ENCODE measurements at places on chromosomes 1 and 21.
A peak's percentile ranks its signal among the peaks of the same experiment; 100 is the strongest.

DNA sequence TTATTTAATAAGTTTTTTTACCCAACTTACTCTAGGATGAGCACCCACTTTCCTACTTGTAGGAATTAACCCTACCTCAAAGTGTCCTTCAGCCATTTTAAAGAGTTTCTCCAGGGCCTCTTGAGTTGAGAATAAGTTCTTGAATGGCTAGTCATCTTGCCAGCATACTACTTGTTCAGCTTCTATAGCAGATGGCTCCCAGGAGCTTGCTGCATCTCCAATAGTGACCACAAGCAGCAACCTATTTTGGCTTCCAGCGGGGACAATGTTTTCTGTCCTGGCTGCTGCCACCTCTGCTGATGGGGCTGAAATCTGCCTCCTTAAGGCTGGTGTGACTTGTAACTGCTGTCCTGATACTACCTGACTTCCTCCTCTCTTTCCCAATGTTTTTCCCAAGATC is 20.8 kb upstream of the PIK3R3 start:
- no peaks in the 10 kb centered on the region for H3K27me3 ChIP-seq
- no peak overlapping the region for H3K27ac ChIP-seq
- no peak for DNase-seq
- no peaks in the 10 kb centered on the region for H3K36me3 ChIP-seq

DNA sequence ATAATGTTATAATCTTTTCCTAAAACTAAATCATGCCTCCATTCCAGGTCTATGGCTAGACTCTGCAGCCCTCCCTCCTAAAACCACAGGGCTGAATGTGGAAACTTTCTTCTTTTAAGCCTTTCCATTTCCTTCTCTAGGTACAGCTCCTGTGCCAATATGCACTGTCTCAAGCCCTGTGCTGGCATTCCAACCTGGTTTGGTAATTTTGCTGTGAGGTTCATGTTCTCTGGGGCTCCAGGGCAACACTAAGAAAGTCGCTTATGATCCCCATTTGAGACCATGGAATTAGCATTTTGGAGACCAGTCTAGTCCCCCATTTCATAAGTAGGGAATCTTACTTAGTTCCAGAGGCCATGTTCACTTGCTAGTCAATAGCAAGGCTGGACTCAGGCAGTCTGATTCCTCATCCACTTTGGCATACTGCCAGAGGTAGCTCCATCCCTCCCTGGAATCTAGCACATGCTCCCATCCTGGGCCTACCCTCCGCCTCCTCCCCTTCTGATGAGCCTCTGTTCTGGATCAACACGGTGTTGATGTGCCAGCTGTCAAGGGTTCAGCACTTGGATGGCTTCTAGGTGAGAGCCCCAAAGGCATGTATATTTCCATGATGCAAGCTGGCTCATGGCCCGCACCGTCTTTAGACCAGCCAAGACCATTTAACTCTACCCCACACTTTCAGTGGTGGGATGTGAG is 36.5 kb downstream of the ZMYND12 start:
- no peak overlapping the region for H3K4me3 ChIP-seq
- H3K27ac ChIP-seq, result no peak overlapping the region
- no peak for DNase-seq
- no peaks in the 10 kb centered on the region for H3K36me3 ChIP-seq
- H3K27me3 ChIP-seq, result no peaks in the 10 kb centered on the region

DNA sequence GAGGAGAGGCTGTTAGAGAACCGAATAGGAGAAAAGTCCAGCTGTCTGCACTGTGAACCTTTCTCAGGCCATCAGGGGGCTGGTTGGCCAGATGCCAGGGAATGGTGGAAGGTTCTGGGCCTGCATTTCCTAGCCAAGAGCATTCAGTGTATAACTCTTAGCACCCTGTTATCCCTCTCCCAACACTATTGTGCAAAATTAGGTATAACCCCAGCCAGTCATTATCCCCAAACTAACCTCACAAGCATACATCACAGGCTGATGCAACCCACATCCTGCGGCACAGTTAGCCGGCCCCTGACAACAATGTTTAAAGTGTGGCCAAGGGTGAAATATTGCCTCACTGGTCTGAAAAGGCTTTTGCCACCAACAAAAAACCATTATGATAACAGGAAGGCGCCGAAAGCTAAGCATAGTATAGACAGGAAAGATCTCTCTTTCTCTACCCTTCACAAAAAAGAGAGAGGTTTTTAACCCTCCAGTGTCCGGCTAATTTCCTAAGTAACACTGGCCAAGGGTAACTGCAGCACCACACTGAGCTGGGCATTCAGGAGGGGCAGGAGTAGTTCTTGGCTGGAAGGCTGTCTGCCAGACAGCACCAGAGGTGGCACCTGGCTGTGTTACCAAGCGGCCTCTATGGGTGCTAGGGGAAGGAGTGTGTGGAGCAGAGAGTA is 77.3 kb upstream of the BCAR3 start:
- H3K4me3 ChIP-seq, result no peak overlapping the region
- H3K27ac ChIP-seq, result no peak overlapping the region
- H3K36me3 ChIP-seq, result no peaks in the 10 kb centered on the region
- H3K4me1 ChIP-seq, result no peaks in the 10 kb centered on the region
- no peak for DNase-seq
- no peaks in the 10 kb centered on the region for H3K27me3 ChIP-seq

- H3K4me3 ChIP-seq, result no peak overlapping the region
- no peaks in the 10 kb centered on the region for H3K4me1 ChIP-seq
- DNase-seq, result no peak
- H3K36me3 ChIP-seq, result no peaks in the 10 kb centered on the region
- H3K27ac ChIP-seq, result no peak overlapping the region
Measured at GRCh38 chr1:94828251-94828650, 8.1 kb downstream of the SLC44A3 start.

DNA sequence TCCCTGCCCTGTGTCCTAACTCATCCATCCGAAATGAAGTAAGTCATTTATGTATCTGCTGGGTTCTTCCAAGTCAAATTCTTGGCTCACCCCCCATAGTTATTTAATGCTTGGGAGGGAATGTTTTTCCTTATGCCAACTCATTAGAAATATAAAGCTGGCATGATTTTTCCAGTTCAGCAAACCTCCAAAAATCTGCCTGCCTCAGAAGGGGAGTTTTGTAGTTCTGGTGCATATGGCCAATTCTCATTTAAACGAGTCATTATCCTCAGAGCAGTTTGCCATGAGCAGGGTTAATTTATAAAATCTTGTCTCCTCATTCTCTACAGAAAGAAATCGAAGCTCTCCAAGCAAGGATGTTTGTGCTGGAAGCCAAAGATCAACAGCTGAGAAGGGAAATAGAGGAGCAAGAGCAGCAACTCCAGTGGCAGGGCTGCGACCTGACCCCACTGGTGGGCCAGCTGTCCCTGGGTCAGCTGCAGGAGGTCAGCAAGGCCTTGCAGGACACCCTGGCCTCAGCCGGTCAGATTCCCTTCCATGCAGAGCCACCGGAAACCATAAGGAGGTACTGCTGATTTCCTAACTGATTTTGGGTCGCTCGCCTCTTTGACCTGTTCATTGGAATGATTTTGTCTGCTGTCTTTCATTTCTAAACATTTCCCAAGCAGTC is 144.1 kb downstream of the DISC1 start:
- H3K27me3 ChIP-seq, result no peaks in the 10 kb centered on the region
- H3K4me1 ChIP-seq, result no peaks in the 10 kb centered on the region
- DNase-seq, result no peak
- H3K36me3 ChIP-seq, result no peaks in the 10 kb centered on the region

DNA sequence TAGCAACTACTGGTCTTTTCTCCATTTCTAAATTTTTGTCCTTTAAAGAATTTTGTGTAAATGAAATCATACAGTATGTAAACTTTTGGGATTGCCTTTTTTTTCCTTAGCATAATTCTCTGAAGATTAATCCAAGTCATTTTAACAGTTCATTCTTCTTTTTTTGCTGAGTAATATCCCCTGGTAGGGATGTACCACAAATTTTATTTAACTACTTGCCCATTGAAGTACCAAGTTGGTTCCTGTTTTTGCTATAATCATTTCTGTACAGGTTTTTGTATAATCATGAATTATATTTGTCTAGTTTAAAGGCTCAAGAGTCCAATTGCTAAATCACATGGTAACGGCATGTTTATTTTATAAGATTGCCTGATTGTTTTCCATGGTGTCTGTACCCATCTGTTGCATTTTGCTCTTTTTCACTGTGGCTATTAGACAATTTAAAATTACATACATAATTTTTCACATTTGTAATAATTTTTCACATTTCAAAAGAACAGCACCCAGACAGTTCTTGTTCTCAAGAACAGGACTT is 891.1 kb downstream of the USP25 start:
- no peaks in the 10 kb centered on the region for H3K4me1 ChIP-seq
- H3K4me3 ChIP-seq, result no peak overlapping the region
- H3K27me3 ChIP-seq, result no peaks in the 10 kb centered on the region
- H3K36me3 ChIP-seq, result no peaks in the 10 kb centered on the region
- H3K27ac ChIP-seq, result no peak overlapping the region

- no peak overlapping the region for H3K4me3 ChIP-seq
- no peaks in the 10 kb centered on the region for H3K36me3 ChIP-seq
- H3K27me3 ChIP-seq, result no peaks in the 10 kb centered on the region
- no peak for DNase-seq
- no peak overlapping the region for H3K27ac ChIP-seq
- H3K4me1 ChIP-seq, result peaks cover 26% of the 10 kb centered on the region
Measured at GRCh38 chr1:1356796-1357401, 1.5 kb downstream of the MXRA8 start.

DNA sequence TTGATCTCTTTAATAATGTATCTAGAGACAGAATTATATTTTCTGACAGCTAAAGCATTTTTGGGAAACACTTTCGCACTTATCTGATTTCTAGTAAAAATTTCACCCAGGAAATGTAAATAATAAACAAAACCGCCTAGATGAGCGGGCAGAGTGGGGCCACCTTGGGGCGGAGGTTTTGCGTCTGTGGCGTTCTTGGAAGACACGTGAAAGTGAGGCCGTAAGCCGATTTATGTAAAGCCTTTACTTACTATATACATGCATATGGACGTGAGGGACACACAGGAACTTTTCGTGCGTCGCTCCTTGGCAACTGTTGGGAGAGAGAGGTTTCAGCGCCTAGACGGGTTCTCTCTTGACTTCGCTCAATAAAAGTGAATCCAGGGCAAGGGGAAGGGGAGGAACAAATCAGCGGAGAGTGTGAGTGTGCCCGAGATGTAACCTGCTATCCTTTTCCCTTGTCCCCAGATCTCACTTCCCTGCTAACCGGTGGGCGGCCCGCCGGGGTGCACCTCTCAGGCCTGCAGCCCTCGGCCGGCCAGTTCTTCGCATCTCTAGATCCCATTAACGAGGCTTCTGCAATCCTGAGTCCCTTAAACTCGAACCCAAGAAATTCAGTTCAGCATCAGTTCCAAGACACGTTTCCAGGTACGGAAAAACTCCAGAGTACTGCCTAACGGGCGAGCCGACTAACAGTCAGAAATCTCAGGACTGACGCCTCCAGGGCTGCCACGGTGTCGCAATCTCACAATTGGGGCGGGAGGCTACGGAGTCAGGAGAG is 1.7 kb downstream of the HLX start:
- no peak overlapping the region for H3K27ac ChIP-seq
- peaks cover 27% of the 10 kb centered on the region for H3K27me3 ChIP-seq
- DNase-seq, result no peak
- no peaks in the 10 kb centered on the region for H3K36me3 ChIP-seq
- peaks cover 31% of the 10 kb centered on the region for H3K4me1 ChIP-seq
- no peak overlapping the region for H3K4me3 ChIP-seq

- H3K27ac ChIP-seq, result no peak overlapping the region
- peaks cover 32% of the 10 kb centered on the region for H3K36me3 ChIP-seq
- no peak for DNase-seq
- no peak overlapping the region for H3K4me3 ChIP-seq
- H3K4me1 ChIP-seq, result peaks cover under 1% of the 10 kb centered on the region
Measured at GRCh38 chr1:228150461-228151179, 890 bp downstream of the GJC2 start.

GRCh38 chr1:18978706-18979105 is 22.2 kb upstream of the IFFO2 start:
- H3K4me1 ChIP-seq, result no peaks in the 10 kb centered on the region
- DNase-seq, result no peak
- H3K27ac ChIP-seq, result no peak overlapping the region
- H3K27me3 ChIP-seq, result no peaks in the 10 kb centered on the region

DNA sequence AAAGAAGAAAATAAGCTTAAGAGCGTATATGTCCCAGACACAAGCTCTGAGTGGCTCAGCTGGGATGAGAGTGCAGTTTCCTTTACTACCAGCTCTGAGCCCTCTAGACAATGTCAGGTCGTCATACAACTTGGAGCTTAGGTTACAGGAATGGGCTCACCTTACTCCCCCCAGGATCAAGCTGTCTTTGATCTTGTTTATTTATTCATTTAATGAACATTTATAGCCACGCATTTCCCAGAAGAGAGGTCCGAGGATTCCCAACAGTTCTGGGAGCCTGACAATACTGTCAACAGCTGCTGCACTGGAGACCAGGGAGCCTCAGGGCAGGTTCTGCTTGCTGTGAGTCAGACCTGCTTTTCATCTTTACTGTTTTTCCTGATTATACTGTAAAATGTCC is 378.9 kb downstream of the PLPP3 start:
- no peaks in the 10 kb centered on the region for H3K36me3 ChIP-seq
- no peak overlapping the region for H3K4me3 ChIP-seq
- no peaks in the 10 kb centered on the region for H3K27me3 ChIP-seq
- H3K27ac ChIP-seq, result no peak overlapping the region

GRCh38 chr1:230122366-230123279 is 55.6 kb downstream of the GALNT2 start:
- no peak overlapping the region for H3K4me3 ChIP-seq
- H3K4me1 ChIP-seq, result peaks cover 17% of the 10 kb centered on the region
- no peaks in the 10 kb centered on the region for H3K27me3 ChIP-seq
- H3K36me3 ChIP-seq, result no peaks in the 10 kb centered on the region
- no peak for DNase-seq

DNA sequence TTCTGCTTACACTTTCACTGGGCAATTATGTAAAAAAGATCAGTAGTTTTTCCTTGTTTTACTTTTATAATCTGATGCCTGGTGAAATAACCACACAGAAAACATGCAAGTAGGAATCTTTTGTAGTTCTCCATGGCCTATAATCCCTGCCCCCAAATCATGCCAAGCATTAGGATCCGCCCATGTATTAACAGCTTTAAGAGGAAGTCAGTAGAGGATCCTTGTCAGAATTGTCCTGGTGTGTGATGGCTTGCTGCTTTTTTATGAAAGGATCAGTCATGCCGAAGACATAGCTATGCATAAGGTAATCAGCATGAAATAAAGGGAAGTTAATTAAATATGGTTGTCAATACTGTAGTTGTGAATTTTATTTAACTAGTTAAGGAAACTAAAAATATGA is 20.0 kb downstream of the ADGRL2 start:
- no peaks in the 10 kb centered on the region for H3K36me3 ChIP-seq
- no peaks in the 10 kb centered on the region for H3K4me1 ChIP-seq
- H3K27ac ChIP-seq, result no peak overlapping the region
- DNase-seq, result no peak
- H3K4me3 ChIP-seq, result no peak overlapping the region

GRCh38 chr1:6889875-6890480 is 104.7 kb downstream of the CAMTA1 start:
- peak; percentile 4 for DNase-seq
- no peak overlapping the region for H3K27ac ChIP-seq
- H3K4me3 ChIP-seq, result no peak overlapping the region
- no peaks in the 10 kb centered on the region for H3K27me3 ChIP-seq
- no peaks in the 10 kb centered on the region for H3K36me3 ChIP-seq

Data from CD4-positive, alpha-beta memory T cell (primary cell).